ENCODE measurements at places on chromosomes 3 and 15.

DNA sequence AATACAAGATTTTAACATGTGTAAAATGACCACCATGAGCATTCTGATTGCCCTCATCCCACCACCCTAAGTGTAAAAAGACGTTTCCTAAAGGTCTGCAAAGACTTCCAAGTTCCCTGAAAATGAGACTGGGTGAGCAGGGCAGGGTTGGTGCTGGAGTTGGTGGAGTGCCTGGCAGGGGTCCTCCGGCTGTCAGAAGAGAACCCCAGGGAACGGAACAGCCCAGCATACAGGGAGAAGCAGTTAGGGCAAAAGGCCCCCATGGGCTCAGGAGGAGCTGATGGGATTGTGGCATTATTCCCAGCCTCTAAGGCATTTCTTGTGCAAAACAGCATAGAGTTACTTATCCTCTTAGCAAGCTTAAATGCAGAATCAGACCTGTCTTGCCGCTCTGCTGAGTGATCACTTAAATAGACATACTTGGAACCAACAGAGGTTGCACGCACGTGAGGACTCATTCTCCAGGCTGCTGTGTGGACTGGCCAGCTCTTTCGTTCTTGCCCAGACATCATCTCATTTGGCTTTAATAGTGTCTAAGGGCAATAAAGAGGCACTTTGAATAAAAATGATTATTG, 36.0 kb downstream of the XYLB start:
- peaks cover 76% of the 10 kb centered on the region for H3K36me3 ChIP-seq
- H3K4me3 ChIP-seq = no peak overlapping the region
- peaks cover 2% of the 10 kb centered on the region for H3K4me1 ChIP-seq
- no peaks in the 10 kb centered on the region for H3K27me3 ChIP-seq

GRCh38 chr3:48684480-48685143, 1.1 kb downstream of the NCKIPSD start:
- H3K4me1 ChIP-seq = peaks cover 42% of the 10 kb centered on the region
- no peak overlapping the region for H3K27ac ChIP-seq
- H3K36me3 ChIP-seq = peaks cover 64% of the 10 kb centered on the region
- DNase-seq = peak; percentile 51
- H3K4me3 ChIP-seq = peak overlapping the region; percentile 96

DNA sequence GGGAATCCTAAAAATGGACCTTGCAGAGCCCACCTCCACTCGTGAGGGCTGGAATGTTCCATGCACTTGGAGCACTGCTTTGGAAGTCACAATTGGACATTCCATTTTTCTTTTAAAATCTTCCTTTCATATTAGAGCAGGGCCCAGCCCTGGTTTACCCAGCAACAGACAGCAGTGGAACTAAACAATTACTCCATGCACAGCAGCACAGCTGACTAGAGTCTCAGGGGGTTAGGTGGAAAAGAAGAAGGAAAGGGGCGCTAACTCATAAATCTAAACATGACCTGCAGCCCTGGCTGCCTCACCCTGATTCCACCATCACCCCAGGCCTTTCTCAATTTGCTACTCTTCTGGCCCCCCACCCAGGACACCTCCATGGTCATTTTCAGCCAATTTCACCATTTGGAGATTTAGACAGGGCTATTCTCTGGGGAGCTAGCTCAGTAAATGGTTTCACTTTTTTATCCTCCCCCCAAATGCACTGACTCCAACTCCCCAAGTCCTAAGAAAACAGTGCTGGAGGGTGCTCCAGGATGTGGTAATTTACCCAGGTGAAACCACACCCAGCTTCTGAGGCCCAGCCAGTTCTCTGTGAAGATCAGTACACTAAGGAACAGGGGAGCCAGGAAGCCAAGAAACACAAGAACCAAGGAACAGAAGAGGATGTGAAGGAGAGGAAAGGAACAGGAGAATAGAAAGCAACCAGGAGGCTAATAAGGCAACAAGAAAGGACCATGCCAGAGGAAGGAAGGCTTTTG, 1.6 kb upstream of the LRRC31 start:
- H3K27ac ChIP-seq = no peak overlapping the region
- no peak for DNase-seq
- H3K36me3 ChIP-seq = no peaks in the 10 kb centered on the region
- no peak overlapping the region for H3K4me3 ChIP-seq
- no peaks in the 10 kb centered on the region for H3K27me3 ChIP-seq
- H3K4me1 ChIP-seq = peaks cover 9% of the 10 kb centered on the region

DNA sequence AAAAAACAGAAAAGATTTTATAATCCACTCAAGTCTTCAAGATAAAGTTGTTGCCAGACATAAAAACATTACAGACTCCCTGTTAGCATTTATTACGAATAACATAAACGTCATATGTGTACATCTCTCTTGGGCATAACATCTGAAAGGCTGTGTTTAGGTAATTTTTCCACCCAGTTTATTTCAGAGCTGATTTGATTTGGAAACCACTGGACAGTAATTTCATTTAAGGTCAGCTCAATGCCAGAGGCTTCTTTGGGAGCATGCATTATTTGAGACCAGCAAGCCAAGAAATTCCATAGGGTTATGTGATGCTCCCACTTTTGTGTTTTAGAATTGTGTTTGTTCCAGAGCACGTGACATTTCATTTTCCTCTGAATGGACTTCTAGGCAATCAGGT, 196.0 kb downstream of the AKAP13 start:
- H3K27me3 ChIP-seq = no peaks in the 10 kb centered on the region
- DNase-seq = no peak
- H3K36me3 ChIP-seq = peaks cover 25% of the 10 kb centered on the region
- no peak overlapping the region for H3K27ac ChIP-seq
- no peak overlapping the region for H3K4me3 ChIP-seq

DNA sequence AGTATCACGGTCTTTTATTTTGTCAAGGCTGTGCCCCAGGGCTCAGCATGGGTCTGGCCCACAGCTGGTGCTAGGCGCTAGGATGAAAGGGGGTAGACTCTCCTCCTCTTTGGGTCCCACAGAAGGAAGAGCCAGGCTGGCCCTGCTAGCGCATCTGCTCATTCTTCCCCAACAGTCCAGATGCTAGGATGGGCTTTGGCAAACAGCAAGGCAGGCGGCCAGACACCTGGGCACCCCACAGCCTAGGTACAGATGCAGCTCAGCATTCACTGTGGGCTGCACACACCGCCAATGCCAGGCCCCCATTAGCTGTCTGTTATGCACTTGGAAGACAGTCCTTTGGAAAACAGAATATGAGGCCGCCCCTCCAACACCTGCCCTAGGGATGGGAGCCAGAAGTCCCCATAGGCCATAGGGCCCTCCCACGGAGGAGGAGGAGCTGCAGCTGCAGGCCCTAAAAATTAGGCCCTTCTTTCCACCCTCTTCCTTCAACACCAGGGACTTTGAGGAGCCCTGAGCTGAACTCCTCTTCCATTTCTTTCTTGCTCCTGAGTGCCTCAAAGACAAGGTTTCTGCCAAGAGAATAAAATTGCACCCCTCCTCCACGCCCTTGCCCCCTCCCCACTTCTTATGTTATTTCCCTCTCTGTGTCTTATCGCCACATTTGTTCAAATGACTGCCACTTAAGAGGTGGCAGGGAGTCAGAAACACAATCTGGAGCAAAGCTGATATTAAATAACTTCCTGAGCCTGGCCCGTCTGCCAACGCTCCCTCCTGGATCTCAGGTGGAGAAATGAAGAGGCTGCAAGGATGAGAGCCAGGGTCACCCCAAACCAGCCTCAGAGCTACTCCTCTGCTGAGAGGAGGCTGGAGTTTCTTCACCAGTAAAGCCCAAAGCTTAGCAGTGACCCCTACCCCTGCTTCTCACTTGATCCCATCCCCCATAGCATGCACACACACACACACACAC, 13.7 kb downstream of the NTRK3 start:
- DNase-seq = no peak
- peaks cover 3% of the 10 kb centered on the region for H3K4me1 ChIP-seq
- no peaks in the 10 kb centered on the region for H3K27me3 ChIP-seq
- H3K27ac ChIP-seq = no peak overlapping the region

- no peak overlapping the region for H3K27ac ChIP-seq
- H3K36me3 ChIP-seq = no peaks in the 10 kb centered on the region
- no peak overlapping the region for H3K4me3 ChIP-seq
- DNase-seq = no peak
These were observed 74.8 kb upstream of the PLSCR5 start for GRCh38 chr3:146679995-146680394.
